ENCODE measurements at places on chromosomes 16 and 17.
A peak's percentile ranks its signal among the peaks of the same experiment; 100 is the strongest.

- DNase-seq = no peak
Measured at GRCh38 chr17:56536766-56537165, 56.7 kb upstream of the NOG start.

GRCh38 chr17:10357768-10358167 is 15.0 kb downstream of the MYH13 start:
- no peak for DNase-seq

DNA sequence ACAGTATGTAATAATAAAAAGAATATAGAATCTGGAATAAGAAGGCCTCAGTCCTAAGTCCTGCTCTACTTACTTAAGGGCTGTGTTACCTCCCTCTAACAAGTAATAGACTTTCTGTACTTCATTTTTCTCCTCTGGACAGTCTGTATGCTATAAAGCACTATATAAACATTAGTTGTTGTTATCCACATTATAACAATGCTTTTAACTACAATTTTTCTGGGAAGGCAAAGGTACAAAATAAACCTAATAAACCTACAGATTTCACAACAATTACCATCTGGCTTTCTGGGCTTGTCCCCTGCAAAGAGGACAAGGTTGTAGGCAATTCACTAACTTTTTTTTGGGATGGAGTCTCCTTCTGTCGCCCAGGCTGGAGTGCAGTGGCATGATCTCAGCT is 32.7 kb downstream of the RFFL start:
- DNase-seq = no peak

GRCh38 chr16:5523829-5524228 is 426.2 kb upstream of the EEF2KMT start:
- DNase-seq = no peak

- no peak for DNase-seq
Measured at GRCh38 chr17:22411185-22411784, 719.0 kb downstream of the KCNJ18 start.

- DNase-seq = no peak
Measured at GRCh38 chr16:85399583-85400284, 213.4 kb upstream of the GSE1 start.

DNA sequence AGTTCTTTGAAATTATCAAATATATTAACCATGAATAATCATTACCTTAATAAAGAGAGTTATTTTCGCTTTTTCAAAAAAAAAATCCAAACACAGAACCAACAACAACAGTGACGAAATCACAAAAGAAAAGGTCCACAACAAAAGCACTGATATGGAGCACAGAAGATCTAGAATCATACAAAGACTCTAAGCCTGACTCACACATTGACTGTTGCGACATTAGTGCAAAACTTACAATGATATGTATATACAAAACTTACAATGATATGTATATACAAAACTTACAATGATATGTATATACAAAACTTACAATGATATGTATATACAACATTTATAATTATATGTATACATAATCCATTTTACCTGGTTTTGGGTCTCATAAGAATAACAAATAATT is 117.7 kb downstream of the USP22 start:
- DNase-seq = peak; percentile 36

- no peak for DNase-seq
Measured at GRCh38 chr16:84575914-84576313, 42.0 kb downstream of the COTL1 start.

DNA sequence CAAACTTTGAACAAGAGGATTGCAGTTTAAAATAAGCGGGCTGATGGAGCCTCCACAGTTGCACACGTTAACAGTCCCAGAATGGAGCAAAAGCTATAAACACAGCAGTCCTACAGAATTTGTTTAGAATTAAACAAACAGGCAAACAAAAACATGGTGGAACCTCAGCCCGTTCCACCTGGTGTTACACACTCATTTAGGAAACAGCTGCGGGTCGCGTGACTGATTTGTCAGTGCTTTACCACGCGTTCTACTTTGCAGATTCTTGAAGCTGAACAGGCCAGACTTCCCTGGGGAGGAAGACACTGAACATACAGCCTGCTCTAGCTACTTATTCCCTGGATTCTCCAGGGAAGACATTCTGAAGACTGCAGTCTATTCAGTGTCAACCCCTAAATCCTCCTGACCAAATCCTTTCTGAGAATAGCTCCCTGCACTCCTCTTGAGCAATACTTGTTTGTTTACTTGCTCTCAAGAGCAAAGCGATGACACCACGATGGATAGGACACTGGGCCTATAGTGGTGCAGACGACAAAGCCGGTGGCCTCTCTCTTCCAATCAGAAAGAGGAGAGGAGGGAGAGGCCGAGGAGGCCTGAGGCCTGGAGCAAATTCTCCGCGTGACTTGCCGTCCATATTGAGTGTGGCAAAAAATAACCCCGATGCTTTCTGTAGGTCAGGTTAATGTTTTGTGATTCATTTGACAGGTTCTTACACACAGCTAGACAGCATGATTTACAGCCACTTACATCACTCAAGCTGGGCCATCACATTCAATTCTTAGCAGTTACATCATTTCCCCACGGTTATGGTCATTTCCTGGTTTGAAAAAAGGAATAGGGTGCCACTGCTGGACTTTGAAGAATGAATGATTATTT is 4.0 kb upstream of the MAP1LC3B start:
- DNase-seq = peak; percentile 99

GRCh38 chr16:27852681-27853080 is 210.8 kb downstream of the GSG1L start:
- DNase-seq = no peak

GRCh38 chr17:2420176-2420575 is 19.3 kb upstream of the MNT start:
- DNase-seq = no peak

GRCh38 chr16:69298261-69298660 is 12.9 kb upstream of the VPS4A start:
- DNase-seq = no peak

DNA sequence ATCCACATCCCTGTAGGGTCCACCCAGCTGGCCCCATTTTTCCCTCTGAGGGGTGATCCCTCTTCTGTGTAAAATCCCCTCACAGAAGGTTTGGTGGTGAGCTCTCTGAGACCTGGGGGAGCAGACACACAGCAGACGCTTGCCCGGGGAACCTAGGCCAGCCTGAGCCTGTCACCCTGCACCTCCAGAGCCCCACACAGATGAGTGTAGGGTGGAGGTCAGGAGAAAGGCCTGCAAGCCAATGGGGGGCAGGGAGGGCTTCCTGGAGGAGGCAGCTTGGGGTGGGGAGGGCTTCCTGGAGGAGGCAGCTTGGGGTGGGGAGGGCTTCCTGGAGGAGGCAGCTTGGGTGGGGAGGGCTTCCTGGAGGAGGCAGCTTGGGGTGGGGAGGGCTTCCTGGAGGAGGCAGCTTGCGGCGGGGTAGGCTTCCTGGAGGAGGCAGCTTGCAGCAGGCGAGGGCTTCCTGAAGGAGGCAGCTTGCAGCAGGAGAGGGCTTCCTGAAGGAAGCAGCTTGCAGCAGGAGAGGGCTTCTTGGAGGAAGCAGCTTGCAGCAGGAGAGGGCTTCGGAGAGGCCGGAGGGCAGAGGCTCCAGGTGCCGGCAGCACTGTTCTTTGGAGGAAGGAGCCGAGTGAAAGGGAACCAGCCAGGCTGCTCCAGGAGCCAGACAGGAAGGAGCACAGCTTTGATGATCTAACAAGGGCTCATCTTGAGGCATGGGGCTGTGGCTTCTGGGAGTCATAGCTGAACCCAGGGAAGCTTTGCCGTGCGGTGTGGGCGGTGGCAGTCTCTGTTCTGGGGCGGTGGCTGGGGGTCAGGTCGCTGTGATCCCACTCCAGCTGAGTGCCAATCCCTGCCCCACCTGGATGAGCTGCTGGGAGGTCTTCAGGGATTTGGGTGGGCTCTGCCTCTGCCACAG is 83.7 kb upstream of the ZNF469 start:
- DNase-seq = peak; percentile 64

DNA sequence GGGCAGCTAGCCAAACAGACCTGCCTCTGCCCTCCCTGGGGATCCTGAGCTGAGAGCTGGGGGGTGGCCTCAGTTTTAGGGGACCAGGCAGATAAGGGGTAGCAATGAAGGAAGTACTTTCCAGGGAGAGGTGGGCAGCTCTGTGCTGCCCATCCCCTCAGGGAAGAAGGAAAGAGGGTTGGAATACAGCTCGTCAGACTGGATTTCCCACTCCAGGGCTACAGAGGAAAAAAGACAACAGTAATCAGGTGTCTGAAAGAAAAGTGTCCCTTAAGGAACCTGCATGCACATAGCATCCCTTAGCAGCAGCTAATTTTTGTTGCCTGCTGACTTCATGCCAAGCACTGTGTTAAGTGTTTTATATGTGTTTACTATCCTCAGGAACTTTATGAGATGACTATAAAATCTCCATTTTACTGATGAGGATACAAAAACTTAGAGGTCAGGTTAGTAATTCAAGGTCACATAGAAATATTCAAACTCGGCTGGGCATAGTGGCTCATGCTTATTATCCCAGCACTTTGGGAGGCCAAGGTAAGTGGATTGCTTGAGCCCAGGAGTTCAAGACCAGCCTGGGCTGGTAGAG is 3.2 kb upstream of the MRPL58 start:
- DNase-seq = no peak

DNA sequence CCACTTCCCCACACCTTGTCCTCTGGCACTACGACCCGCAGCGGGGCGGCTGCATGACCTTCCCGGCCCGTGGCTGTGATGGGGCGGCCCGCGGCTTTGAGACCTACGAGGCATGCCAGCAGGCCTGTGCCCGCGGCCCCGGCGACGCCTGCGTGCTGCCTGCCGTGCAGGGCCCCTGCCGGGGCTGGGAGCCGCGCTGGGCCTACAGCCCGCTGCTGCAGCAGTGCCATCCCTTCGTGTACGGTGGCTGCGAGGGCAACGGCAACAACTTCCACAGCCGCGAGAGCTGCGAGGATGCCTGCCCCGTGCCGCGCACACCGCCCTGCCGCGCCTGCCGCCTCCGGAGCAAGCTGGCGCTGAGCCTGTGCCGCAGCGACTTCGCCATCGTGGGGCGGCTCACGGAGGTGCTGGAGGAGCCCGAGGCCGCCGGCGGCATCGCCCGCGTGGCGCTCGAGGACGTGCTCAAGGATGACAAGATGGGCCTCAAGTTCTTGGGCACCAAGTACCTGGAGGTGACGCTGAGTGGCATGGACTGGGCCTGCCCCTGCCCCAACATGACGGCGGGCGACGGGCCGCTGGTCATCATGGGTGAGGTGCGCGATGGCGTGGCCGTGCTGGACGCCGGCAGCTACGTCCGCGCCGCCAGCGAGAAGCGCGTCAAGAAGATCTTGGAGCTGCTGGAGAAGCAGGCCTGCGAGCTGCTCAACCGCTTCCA is 2.6 kb downstream of the METTL26 start:
- DNase-seq = no peak

DNA sequence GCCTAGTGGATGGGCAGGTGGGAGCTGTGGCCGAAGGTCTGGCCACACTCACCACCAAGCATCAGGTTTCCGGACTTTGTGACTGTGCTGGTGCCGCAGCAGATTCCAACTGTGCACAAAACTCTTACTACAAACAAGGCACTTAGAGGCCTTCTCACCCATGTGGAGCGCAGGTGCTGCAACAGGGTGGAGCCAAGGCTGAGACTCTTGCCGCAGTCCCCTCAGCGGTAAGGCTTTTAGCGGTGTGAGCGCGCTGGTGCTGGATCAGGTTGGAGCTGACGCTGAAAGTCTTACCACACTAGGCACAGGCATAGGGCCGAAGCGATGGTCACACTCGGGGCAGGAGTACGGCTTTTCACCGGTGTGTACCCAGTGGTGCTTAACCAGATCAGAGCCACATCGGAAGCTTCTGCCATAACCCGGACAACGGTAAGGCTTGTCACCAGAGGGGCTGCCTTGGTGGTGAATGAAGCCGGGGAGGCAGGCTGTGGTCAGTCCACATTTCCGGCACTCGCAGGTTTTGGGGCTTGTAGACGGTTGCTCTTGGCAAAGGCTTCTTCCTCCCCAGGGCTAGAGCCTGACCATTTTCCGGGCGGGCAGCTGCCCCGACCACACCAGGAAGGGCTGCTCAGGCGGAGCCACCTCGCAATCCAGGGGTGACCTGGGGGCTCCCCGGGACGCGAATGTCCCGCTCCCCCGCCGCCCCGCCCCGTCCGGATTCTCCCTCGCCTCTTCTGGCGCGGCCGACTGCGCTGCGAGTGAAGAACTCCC is 1.0 kb upstream of the ARMC5 start:
- DNase-seq = peak; percentile 30

GRCh38 chr17:76304226-76305134 is 3.6 kb downstream of the QRICH2 start:
- DNase-seq = no peak

DNA sequence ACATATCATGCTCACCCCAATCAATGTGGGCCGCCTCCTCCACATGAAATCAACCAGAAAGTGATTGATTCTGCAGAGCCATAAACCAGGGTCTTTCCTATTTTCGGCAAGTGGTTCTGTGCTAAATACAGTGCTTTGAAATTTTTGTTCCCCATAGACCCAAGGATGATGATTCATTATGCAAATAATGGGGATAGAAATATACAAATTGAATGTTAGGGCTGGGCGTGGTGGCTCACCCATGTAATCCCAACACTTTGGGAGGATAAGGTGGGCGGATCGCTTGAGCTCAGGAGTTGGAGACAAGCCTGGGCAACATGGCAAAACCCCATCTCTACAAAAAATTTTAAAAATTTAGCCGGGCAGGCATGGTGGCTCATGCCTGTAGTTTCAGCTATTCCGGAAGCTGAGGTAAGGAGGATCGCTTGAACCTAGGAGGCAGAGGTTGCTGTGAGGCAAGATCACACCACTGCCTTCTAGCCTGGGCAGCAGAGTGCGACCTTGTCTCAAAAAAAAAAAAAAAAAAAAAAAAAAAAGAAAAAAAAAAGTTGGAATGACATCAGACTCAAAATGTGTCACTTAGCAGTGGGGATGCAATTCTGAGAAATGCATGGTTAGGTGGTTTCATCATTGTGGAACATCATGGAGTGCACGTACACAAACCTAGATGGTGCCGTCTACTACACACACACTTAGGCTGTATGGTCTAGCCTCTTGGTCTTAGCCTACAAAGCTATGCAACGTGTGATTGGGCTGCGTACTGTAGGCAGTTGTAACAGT is 581.7 kb downstream of the MAF start:
- no peak for DNase-seq

DNA sequence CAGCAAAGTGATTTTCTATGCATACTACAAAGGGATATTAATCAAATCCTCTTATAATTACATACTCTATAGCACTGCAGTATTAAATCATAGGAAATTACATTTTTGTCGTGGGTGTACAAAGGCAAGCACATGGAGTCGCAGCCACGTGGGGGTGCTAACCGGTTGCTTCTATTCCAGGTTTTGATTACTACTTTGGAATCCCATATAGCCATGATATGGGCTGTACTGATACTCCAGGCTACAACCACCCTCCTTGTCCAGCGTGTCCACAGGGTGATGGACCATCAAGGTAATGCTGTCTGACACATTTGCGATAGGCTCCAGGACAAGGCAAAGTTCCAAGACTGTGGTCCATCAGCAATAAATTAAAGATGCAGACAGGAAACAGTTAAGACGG is 60.1 kb downstream of the ARSG start:
- DNase-seq = no peak

DNA sequence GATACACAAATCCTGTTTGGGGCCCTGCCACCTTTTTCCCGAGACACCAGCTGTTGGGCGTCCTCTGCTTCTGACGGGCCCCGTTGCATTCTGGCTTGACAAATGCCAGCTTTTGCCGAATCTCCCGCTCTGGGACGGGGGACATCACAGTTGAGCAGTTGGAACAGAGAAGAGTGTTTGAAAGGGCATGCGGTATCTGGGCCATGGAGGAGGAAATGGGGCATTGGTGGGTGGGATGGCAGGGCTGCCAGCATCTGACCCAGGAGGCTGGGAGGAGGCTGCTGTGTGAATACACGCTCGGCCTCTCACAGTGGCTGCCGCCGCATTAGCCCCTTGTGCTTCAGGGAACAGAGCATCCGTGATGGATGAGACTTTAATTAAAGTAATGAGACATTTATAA is 184.3 kb upstream of the TNRC6C start:
- no peak for DNase-seq

GRCh38 chr17:30552994-30553566 is 75.9 kb downstream of the GOSR1 start:
- no peak for DNase-seq

All from HCEC 1CT (cell line).